ENCODE measurements at places on chromosomes 3 and 15.
A peak's percentile ranks its signal among the peaks of the same experiment; 100 is the strongest.

- DNase-seq, result no peak
Observed at GRCh38 chr3:5002174-5002870, 23.1 kb downstream of the BHLHE40 start.

DNA sequence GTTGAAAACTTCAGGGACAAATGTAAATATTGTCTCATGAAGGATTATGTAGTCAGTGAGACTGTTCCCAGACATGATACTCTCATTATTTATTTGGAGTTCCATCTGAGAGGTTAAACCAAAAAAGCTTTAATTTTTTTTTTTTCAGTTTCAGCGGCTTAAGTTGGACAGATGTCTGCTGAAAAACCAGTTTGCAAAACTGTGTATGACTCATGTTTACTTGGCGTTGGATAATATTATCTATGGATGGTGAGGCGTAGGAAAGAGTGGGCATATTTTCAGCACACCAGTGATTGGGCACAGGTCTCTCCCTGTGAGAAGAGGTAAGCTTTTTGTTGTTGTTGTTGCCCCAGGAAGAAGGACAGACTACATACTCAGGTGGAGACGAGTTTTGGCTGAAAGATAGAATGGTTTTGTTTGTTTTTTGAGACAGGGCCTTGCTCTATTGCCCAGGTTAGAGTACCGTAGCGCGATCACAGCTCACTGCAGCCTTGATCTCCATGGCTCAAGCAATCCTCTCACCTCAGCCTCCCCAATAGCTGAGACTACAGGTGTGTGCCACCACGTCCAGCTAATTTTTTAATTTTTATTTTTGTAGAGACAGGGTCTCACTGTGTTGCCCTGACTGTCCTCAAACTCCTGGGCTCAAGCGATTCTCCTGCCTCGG lies 16.4 kb upstream of the ANXA2 start:
- no peak for DNase-seq

DNA sequence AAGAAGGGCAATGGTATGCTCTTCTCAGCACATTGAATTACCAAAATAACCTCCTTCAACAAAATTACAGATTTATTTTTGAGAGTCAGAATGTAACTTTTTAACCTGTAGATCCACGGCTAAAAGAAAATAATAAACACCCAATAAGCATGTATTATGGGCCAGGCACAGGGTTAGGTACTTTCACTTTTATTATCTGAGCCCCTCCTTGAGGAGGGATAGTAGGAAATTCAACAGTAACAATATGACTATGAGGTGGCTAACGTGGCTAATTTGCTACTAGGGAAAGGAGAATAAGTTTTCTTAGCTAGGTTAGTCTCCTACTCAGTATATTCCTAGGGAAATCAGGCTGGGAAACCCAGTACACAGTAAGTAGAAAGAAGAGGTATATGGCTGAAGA lies 306.9 kb downstream of the GAP43 start:
- DNase-seq, result no peak

GRCh38 chr3:87997298-87997697 lies 61.5 kb downstream of the CGGBP1 start:
- peak; percentile 42 for DNase-seq

- DNase-seq, result no peak
Observed at GRCh38 chr3:21509731-21510470, 241.1 kb downstream of the ZNF385D start.

DNA sequence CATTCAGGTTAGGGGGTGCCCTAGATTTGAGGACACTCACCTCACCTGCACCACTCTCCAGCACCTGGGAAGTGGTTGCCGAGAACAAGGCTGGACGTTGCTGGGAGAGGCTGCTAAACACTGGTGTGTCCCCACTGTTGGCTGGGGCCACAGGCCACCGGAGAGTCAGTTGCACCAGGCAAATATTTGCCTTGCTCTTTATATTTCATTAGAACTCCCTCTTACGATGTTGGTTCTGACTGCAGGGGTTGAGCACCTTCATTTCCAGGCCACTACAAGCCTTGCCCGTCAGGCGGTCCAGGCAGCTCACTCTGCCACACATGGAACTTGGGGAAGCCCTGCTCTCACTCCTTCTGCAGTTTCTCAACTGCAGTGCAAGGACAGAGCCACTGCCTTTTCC lies 30.7 kb downstream of the HCN4 start:
- no peak for DNase-seq

DNA sequence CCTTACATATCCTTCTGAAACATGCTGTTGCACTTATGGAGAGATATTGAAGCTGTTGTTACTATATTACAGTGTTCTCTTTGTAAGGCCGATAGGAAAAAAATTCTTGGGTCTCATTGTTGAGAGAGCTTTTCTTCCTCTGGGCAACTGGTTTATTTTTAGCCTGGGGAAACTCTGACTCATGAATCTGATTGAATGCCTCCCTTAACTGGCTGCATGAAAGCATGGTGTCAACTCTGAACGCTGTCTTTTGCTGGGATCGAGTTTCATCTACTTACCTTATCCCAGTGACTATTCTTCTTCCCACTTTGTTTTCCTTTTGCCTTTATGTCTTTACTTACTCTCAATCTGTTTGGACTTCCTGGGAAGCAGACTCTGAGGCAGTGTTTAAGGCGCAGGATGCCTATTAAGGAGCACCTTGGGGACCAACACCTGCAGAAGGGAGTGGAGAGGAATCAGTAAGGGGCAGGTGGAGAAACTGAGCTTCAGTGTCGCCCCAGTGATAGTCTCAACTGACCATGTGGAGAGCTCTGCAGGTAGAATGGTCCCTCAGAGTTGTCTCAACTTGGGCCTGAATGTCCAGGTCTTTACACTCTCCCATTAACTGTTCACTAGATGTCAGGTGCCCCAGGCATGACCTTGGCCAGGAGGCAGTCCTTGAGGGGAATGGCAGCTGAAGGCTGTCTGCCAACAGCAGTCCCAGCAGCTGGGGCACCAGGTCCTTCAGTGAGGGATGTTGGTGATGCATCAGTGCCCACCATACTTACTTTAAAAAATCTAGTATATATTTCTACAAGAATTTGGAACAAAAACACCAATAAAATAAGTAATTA lies 88.9 kb upstream of the CCNL1 start:
- DNase-seq, result no peak

DNA sequence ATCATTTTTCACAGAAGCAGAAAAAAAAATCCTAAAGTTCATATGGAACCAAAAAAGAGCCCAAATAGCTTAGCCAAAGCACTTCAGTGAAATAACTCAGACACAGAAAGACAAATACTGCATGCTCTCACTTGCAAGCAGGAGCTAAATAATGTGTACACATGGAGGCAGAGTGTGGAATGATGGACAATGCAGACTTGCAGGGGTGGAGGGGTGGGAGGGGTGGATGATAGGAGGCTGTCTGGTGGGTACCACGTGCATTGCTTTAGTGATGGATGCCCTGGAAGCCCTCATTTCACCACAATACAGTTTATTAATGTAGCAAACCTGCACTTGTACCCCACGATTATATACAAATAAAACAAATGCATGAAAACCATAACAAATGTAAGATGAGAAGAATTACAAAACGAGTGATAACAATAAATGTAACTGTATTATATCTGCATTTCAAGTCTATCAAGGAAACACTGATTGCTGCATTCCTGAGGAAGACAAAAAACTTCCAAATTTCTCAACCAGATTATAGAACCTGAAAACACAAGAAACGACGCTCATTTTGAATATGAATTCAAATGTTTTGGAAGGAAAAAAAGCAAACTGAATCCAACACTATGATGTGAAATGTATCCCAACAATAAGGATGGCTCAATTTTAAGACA lies 96.5 kb downstream of the DLG1 start:
- no peak for DNase-seq

DNA sequence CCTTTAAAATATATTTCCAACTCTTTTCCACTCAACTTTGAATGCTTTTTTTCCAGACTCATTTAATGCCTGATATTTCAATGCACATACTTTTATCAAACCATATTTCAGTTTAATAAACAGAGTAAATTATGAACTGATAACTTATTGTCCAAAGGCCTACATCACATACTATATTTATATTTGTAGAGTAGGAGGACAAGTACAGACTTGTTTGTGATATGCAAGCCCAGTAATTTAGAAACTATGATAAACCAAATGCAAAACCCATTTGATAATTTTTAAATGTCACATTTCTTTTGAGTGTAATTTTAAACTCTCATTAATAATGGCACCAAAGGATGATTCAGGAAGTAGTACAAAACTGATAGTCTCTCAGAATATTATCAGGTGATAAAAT lies 3.3 kb downstream of the RFX7 start:
- DNase-seq, result no peak

DNA sequence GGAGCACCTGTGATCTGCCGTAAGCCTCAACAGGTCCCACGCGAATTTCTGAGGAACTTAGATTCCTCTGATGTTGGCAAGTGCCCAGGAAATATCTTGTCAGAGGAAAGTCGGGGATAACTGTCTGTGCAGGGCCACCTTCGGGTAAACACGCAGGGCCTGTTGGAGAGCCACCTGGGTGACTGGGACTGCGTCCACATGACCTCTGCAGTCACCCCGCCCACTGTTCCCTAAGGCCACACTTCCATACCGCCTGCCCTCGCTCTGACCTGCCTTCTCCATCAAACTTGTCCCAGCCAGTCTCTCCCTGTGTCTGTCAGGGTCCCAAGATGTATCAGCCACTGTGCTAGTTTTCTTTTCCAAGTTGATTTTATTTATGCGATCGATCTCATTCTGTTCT lies 28.7 kb downstream of the BFSP2 start:
- DNase-seq, result no peak

GRCh38 chr3:61138401-61138800 lies 112.9 kb downstream of the FHIT start:
- no peak for DNase-seq

- no peak for DNase-seq
Observed at GRCh38 chr15:77889009-77889806, 188.3 kb downstream of the TBC1D2B start.

DNA sequence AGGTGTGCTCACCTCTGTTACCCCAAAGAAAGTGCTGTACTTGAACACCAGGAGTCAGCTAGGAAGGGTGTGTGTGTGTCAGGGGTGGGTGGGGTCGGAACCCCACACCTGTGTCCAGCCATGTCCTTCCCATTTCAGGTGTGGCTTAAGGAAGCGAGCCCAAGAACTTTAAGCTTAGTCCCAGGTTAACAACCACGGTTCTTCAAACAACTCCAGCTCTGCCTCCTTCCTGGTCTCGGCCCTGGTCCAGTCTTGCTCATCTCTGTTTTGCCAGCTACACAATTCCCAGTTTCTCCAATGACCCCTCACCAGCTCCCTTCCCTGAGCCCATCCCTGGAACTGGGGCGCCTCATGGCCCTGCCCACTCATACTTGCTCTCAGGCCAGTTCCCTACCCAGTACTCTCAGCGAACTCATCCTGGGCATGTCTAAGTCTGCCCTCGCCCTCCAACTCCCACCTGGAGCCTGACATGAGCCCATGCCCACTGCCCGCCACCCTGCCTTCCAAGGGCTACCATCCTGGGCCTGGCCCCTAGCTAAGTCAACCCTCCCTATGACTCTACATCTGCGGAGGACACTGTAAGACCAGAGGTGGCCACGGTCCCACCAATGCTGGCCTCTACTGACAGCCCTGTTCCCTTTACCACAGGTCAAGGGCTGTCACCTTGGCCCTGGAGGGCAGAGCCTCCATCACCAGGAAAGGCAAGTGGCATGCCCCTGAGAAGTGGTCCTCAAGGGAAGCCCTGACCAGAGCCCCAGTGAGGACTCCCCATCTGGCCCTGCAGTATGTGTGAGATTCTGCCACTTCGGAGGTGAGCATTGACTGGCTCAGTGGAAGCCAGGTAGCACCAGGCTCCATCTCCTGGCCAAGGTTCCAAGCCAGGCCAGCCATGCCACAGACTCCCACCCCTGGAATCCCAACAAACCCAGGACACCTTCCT lies 9.2 kb downstream of the POC1A start:
- no peak for DNase-seq

DNA sequence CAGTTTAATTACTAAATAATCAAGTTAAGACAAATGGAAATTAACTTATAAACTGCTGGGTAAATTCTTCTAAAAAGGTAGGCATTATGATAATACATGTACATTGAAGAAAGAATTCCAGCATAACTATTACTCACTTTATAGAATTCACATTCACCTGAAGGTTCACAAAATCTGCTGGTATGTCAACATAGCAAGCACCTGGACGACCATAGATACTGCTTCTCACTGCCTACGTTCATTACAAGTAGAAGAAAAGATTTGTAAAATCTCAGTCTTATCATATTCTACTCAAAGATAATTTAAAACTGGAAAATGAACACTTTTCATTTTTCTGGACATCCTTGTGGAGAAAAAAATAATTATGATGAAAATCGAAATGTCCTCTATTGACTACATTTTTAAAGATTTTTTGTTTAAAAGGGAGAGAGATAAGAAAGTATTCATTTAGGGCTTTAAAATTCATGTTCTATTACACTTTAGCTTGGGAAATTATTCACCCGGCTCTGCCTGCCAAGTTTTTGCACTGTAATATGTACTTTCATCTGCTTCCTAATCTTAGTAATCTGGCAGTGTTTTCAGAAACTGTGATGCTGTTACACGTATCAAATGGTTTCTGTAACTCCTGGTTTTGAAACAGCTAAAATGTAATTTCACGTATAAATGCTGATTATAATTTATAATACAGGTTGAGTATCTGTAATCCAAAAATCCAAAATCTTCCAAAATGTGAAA lies 16.1 kb downstream of the HACL1 start:
- DNase-seq, result no peak

GRCh38 chr3:123832692-123833397 lies 51.3 kb downstream of the MYLK start:
- no peak for DNase-seq

DNA sequence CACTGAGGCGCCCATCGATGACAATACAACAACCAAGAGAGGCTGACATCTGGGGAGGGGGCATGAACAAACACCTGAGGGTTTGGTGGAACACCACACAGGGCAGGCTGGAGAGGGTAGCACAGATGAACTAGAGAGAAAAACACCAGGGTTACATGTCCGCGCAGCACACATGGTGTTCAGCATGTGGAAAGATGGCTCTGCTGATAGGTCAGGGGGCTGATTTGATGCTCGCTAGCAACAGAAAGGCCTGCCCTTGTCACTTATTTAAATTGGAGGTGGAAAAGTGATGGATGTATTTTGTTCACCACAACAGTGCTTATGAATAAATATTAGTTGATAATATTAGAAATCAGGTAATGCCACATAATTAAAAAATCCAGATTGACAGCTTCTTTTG lies 67.5 kb downstream of the FRMD4B start:
- DNase-seq, result no peak

DNA sequence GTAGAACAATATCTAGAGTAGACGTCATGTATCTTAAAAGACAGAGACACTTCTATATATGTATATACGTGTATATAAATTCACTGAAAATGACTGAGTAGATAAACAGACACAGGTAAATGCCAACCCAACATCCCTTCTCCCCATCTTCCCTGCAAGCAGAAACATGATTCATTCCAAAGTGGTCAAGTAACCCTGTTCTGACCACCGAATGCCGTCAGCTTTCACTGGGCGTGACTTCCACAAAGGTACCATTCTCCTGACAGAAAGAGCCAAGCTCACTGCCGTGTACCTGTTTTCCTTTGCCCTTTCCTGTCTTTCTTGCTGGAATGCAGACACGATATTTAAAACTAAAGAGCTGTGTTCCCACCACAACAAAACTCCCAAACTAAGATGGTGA lies 76.7 kb downstream of the TAFA4 start:
- DNase-seq, result no peak

- DNase-seq, result no peak
Observed at GRCh38 chr3:147925272-147925671, 516.1 kb downstream of the ZIC1 start.

Data from activated CD4-positive, alpha-beta T cell treated with anti-CD3 and anti-CD28 coated beads, Interleukin-2, amount 50 U/mL, for 24 hours (primary cell).